ENCODE measurements at places on chromosomes 12 and 14.

DNA sequence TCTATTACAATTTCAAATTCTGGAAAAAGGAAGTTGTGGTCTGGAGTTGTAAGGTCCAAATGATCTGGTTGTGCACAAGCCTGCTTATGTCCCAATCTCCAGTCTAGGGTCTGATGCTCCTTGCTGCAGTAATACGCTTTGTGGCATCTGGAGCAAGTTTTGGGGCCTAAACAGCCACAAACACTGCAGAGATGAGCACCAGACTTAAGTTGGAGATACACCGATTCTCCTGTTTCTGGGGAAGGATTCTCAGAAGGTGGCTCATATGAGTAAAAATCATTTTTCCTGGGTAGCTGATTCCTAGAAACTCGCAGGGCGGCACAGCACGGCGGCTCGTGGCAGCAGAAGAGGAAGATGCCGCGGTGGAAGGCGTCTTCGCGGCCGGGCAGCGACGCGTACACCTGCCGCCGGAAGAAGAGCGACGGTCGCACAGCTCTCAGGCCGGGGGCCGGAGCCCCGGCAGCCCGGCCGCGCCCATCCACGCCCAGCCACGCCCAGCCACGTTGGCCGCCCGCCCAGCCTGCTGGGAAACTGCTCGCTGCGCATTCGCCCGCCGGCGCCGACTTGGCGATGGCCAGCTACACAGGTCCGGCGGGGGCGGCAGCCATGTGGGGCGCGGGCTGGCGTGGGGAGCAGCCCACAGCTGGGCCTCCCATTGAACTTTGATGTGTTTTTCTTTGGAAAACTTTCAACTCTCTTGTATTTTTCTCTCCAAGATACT is 129.0 kb downstream of the ASCL4 start:
- DNase-seq: peak; percentile 18

DNA sequence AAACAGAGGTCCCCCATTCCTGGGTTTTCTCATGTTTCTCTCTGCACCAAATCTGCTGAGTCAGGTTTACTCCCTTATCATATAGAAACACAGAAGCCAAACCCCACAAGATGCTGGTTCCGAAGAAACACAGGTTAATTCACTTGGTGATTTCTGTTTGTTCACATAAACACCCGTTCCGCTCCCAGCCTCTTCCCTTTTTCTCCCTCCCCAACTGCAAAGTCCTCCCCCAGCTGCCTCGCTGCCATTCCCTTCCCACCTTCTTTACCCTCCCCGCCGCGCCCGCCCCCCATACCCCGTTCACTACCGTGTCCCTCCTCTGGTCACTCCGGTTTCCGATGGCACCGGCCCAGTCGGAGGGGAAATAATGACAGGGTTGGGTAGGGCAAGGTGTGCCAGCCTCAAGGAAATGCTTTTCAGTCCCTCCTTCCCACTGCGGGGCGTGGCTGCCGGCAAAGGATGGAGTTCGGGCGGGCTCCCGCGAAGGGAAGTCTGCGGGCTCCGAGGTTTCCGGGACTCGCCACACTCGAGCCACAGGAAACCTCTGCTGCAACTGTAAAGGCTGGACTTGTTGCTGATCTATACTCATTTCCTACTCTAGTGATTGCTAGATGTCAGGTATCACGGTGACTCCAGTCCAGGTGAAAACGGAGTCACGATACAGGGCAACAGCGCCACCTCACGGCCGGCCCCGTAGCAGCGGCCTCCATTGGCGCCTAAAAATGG is at the start of gene STYK1:
TSS of gene STYK1 (minus strand) at position 394 of the 726 bp plus-strand sequence. CDS start 39,434 bp downstream, outside the sequence.
- DNase-seq: peak; percentile 35

GRCh38 chr12:12922191-12922616 is 29.8 kb downstream of the GPRC5D start:
- DNase-seq: no peak

DNA sequence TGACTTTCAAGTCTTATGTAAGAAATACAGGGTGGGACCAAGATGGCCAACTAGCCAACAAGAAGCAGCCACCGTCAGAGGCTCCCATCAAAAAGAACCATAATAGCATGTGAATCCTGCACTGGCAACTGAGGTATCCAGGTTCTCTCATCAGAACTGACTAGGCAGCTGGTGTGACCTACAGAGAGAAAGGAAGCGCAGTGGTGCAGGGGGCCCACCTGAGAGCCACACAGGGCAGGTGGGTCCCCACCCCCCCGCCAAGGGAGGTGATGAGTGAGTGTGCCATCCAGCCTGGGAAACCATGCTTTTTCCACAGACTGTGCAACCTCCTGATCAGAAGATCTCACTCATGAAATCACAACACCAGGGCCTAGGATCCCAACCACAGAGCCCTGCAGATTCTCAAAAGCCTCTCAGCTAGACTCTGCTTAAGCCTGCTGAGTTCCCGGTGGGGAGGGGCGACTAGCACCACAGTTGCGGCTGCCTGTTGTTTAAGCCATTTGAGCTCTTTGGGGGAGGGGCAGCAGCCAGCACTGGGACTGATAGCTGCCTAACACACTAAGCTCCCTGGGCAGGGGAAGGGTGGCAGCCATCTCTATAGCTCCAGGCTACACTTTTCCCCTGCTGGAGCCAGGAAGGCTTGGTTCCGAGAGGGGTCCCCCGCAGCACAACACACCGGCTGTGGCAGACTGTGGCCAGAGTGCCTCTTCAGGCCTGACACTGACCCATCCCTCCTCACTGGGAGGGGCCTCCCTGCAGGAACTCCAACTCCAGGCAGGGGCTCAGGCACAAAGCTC is 75.3 kb downstream of the GARIN6 start:
- no peak for DNase-seq

DNA sequence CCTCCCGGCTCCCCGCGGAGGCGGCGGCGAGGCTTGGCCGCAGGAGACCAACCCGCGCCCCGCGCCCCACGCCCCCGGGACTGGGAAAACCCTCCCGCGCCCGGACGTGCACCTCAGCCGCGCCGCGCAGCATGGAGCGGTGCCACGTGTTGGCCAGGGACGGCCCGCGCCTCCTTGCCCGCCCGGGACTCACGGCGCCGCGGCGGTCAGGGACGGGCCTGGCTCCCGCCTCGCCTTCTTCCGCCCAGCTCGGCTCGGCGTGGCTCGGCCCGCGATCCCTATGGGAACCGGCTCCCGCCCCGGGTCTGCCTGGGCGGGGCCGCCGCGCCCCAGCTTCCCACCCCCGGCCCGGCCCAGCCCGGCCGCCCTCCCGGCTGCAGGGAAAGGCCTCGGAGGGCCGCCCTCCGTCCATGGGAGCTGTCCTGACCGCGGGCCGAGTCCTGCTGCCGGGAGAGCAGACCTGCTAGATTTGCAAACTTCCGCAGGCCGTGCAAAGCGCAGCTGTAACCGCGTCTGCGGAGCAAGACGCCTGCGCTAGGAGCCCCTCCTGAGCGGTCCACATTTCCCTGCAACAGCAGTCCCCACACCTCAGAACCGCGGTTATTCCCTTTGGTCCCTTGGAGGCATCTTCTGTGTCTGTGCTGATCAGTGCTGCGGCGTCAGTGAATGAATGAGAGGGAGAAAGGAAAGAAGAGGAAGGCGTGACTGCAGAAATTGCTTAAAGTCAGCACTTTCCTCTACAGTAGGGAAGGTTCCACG is at the start of gene CDKL1:
TSS of gene CDKL1 (minus strand) at position 251 of the 759 bp plus-strand sequence. CDS start 1,013 bp downstream, outside the sequence.
- DNase-seq: no peak

GRCh38 chr12:87585882-87586557 is 443.2 kb downstream of the C12orf50 start:
- no peak for DNase-seq

DNA sequence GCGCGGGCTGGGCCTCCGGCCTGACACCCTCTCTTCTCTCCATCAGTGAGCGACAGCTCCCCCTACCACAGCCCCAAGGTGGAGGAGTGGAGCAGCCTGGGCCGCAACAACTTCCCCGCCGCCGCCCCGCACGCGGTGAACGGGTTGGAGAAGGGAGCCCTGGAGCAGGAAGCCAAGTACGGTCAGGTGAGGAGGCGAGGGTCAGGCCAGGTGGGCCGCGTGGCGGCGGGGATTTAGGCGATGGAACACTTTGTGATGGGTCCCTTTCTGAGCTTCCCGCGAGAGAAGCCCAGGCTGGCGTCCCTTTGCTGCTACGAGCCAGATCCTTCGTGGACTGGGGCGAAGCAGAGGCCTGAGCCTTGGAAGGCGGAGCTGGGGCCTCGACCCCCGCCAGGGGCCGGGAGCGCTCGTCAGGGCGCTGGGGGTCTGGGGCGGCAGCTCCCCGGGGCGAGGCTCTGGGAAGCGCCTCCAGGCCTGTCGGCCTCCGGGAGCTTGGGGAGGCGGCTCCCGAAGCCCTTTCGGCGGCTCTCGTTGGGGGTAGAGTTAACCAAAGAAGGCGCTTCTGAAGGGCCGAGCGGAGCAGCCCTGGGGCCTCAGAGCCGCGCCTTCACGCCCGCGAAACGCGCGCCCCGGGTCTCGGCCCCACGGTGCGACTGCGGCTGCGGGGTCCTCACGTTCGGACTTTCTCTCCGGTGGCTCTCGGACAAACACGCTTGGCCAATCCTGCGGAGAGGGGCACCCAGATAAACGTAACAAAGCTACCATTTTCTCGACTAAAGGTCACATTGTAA is 5.0 kb downstream of the PAX9 start:
- DNase-seq: no peak

GRCh38 chr12:100868487-100868886 is 73.9 kb downstream of the ANO4 start:
- no peak for DNase-seq

DNA sequence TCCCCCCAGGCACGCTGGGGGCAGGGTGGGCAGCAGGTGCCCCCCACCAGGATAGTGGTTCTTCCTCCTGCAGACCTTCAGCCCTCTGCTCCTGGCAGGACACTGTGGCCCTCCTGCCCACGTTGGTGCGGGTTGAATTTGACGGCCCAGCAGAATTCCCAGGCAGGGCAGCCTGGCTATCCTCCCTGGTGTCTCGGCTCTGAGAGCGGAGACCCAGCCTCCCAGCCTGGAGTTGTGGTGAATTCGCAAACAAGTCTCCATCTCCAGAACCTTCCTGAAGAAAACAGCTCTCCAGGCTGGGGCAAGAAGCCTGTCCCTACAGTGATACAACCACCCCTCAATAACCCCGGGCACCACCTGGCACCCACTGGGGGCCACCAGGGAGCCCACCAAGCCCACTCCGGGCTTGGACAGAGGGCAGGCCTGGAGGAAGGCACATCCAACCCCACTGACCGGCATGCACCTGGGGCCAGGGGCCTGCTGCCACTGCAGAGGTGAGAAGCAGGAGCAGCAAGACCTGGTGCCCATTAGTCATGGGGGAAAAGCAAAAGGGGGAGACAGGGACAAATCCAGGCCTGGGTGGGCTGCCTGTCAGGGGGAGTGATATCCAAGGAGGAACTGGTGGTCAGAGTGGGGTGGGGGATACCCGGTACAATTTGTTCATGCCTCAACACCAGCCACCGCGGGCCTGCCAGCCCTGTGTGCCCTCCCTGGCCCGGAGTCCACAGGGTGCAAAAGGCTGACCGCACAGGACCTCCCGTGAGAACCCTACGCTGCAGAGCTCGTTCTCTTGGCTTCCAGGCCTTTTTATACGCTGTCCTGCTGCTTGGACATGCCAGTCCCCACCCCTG is 3.6 kb downstream of the ANKRD9 start:
- no peak for DNase-seq

- no peak for DNase-seq
Measured at GRCh38 chr12:81874166-81874565, 115.0 kb upstream of the PPFIA2 start.

GRCh38 chr14:101600336-101600890 is 39.1 kb downstream of the DIO3 start:
- DNase-seq: no peak

DNA sequence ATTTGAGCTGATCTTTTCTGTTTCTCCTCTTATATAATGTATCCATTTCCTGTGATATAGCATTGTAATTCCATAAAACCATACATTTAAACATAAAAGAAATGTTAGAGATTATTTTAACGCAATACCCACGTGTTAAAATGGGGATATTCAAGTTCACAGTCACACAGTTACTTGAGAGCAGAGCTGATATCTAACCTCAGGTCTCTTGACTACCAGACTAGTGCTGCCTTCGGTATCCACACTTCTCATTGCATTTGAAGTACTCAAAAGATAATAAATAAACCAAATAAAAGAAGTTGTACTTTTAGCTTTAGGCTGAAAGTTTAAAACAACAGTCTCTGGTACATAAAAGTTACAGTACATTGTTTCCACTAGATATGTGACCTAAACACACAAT is 2.9 kb downstream of the CLECL1 start:
- no peak for DNase-seq

- no peak for DNase-seq
Measured at GRCh38 chr14:101336183-101336582, 225.1 kb upstream of the DIO3 start.

DNA sequence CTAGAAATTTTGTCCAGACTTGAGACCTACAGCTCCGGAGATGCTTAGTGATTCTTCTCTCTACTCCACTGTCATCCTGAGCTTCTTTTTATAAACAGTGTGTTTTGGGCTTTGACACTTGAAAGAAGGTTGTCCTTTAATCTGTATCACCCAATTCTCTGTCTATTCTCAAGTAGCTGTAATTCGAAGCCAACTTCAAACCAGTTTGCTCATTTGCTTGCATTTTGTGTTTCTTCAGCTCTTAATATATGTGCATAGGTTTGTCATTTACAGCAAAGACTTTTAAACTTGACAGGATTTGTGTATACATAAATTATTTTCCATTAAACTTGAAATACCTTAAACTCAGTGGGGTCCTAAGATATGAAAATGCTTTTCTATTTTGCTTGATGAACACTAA is 16.4 kb upstream of the MYBPC1 start:
- no peak for DNase-seq

GRCh38 chr12:7695566-7696197 is at the start of gene GDF3:
TSS of gene GDF3 (minus strand) at chr12:7695775. CDS start at chr12:7695728, 47 bp downstream.
- DNase-seq: no peak

- DNase-seq: no peak
Measured at GRCh38 chr14:72452774-72453173, 441.1 kb downstream of the DPF3 start.

GRCh38 chr14:96735526-96735925 is 61.7 kb upstream of the VRK1 start:
- DNase-seq: peak; percentile 15

GRCh38 chr12:121295116-121295745 is 1.3 kb downstream of the CAMKK2 start:
- no peak for DNase-seq

DNA sequence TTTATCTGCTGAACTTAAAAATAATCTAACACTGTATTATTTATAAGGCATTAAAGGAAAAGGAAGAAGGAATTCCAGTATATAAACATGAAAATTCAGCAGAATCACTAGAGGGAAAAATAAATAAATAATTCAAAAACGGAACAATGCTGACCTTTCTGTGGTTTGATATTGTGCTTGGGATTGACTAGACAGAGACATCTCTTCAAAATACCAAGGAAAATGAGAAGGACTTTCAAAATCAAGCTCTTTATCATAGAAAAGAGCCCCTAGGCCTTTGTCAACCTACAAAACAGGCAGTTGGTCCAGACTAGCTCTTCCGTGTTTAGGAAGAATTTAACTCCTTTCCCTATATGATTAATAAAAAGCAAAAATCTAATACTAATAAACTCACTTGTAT is 6.3 kb upstream of the FLRT2 start:
- DNase-seq: no peak
